ENCODE measurements at places on chromosomes 2 and 18.

- DNase-seq: no peak
These were observed 307.7 kb upstream of the TNP1 start for GRCh38 chr2:217167531-217167930.

DNA sequence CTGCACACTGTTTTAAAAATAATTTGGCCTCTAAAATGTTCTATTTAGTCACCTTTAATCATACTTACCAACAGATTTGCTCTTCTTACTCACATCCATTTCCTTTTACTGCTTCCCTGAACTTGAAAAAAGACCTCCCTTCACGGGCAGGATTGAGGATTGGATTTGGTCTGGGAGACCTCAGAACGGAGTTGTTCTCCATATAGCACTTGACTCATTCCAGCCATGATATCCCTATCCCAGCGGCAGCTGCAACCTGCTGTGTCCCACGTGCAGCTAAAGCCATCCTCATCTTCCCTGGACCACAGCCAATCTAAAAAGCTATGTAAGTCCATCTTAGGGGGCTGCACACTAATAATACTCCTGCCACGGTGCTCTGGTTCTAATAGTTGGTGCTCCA is 97.0 kb upstream of the PTPRM start:
- no peak for DNase-seq

GRCh38 chr18:59921384-59921891 is 21.6 kb downstream of the PMAIP1 start:
- no peak for DNase-seq

DNA sequence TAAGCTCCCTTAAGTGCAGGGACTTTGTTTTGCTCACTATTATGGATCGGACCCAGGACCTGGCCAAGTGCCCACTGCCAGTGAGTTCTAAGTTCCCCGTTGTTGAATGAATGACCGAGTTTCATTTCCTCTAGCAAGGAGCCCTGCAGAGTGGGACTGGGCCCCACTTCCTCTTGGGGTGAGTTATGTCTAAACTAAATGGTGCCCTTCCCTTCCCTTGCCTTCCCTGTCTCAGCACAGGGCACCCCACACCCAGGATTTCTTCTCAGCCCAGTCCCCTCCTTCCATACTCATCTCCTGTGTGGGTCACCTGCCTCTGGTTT is 195.3 kb upstream of the HS6ST1 start:
- no peak for DNase-seq

DNA sequence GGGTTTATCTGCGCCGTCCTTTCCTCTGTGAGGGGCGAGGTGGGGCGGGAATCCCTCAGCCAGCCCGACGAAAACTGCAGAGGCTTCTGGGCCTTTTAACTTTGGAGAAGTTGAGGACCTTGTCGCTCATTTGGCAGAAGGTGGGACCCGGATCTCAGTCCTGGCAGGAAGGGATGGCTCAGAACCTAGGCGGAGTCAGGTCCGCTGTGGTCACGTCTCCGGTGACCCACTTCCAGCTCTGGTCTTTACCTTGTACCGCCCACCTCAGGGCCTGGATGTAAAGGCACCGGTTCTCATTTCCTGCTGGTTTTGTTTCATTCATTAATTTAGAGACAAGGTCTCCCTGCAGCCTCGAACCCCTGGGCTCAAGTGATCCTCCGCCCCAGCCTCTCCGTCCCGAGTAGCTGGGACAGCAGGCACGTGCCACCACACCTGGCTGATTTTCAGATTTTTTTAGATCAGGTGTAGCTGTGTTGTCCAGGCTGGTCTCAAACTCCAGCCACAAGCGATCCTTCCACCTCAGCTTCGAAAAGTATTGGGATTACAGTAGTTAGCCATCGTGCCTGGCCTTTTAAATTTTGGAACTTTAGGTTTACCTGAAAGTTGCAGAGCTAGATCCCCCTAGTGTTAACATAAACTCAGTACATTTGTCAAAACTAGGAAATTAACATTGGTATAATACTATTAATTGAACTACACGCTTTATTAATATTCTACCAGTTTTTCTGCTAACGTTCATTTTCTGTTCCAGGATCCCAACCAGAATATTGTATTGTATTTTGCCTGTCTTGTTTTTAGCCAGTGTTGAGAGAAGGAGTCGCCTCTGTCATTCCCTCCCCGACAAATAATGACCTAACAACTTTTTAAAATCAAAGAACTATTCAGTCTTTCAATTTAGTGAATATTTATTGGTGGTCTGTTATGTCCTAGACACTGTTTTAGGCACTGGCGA is 852 bp downstream of the POLI start:
- DNase-seq: no peak

- DNase-seq: peak; percentile 42
These were observed 160.3 kb downstream of the INO80D start for GRCh38 chr2:205925373-205926337.

- DNase-seq: no peak
These were observed 19.0 kb upstream of the CXCR4 start for GRCh38 chr2:136136931-136137330.

- DNase-seq: no peak
These were observed 137.4 kb downstream of the INSIG2 start for GRCh38 chr2:118225666-118226065.

DNA sequence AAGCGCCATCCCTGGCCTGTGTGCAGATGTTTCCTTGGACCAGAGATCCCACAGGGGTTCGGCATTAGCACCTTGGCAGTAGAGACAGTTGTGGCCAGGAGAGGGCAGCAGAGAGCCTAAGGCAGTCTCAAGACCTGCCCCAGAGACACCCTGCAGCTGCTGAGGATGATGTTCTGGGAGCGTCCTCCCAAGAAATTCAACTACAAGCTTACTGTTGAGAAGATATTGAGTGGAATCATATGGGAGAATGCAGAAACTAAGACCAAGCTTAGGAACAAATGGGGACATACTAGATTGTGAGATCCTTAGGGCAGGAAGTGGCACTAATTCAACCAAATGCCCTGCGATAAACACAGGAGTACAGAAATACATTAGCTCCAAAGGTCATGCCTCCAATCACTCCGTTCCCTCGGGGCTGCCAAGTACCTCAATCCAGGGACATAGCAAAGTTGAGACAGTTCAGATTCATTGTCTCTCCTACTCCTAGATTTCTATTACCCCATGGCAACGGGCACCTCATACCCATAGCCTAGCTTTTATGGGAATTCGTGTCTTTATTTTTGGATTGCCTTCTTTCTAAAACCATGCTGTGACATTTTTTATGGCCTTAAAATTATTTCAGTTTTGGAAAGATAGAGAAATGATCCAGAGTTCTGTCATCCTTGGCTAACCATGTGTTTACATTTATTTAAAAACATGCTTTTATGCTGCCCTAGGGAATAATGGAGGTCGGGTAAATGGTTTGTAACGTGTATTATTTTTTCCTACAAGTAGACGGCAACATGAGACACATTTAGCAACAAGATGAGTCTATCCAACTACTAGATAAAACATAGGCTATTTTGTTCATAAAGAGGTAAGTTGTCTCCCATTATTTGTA is 2.2 kb upstream of the ERMN start:
- DNase-seq: peak; percentile 68

GRCh38 chr18:35073186-35074105 is 32.2 kb downstream of the MAPRE2 start:
- DNase-seq: no peak

DNA sequence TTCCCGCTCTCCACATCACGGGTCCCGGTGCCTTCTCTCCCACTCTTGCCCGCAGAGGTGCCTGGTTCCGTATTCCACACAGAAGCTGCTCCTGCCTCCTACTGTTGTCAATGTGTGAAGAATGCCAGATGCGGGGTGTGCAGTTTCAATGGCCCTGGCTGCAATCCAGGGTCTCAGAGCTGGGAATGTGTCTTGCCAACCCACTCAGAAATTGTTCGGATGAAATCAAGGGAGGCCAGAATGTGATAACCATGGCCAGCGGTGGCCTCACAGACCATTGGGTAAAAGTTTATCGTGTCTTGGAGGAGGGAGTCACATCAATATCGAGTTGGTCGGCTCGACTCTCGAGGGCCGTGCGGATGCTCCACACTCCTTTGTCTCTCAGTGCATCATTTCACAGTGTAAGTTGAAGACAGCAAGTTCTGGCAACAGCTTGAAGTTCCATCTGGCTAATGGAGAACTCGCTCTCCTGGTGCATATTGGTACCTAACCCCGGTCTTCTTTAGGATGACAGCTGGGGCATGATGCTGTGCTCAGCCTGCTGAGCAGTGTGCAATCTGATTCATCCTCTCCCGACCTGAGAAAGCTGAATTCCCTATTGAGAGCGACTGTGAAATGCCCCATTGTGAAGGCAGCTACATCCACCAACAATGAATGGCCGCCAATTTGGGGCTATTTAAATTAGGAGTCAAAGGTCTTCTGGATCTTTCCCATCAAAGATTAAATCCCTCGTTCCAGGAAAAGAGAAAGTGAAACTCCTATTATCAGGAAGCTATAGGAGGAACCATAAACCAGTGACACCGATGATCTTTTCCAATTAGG is 389.0 kb downstream of the SOX11 start:
- DNase-seq: no peak

DNA sequence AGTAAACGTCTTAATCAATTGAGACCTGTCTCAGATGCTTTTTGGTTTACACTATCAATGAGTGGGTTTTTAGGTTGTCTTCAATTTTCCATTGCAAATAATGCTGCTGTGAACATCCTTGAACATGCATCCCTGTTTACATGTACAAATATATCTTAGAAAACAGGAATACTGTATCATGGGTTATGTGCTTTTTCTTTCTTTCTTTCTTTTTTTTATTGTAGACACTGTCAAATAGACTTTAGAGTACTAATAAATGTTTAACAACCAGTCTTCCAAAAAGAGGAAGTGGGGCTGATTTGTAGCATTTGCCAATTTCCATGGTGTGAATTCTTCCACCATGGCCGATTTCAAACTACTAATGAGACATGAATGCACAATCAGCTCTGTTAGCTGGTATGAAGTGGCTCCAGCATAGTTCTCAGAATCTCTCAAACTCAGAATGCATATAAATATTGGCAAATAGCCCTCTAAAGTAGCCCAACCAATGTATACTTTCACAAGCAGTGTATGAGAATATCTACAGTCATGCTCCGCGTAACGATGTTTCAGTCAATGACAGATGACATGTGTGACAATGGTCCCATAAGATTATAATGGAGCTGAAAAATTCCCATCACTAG is 50.3 kb upstream of the B3GNT2 start:
- no peak for DNase-seq

GRCh38 chr2:23100406-23100805 is 284.6 kb upstream of the KLHL29 start:
- no peak for DNase-seq

DNA sequence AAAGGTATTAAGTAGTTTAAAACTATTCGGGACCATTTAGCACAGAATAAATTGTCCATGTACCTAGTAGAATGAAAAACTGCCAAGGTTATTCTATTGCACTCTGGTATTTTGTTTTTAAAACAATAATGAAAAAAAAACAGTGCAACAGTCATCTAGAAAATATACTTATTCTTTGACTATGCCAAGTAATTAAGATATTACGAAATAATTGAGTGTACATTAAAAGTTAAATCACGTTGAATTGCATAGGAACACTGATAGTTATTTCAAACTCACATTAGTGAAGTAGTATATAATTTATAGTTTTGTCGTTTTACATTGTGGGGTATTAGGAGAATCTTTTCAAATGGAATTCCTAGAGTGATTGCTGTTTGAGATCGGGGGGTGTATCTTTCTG is 20.1 kb downstream of the R3HDM1 start:
- no peak for DNase-seq

- no peak for DNase-seq
These were observed 13.2 kb downstream of the ASB18 start for GRCh38 chr2:236250909-236251579.

GRCh38 chr18:23136326-23137096 is 1.2 kb downstream of the CABLES1 start:
- DNase-seq: no peak

DNA sequence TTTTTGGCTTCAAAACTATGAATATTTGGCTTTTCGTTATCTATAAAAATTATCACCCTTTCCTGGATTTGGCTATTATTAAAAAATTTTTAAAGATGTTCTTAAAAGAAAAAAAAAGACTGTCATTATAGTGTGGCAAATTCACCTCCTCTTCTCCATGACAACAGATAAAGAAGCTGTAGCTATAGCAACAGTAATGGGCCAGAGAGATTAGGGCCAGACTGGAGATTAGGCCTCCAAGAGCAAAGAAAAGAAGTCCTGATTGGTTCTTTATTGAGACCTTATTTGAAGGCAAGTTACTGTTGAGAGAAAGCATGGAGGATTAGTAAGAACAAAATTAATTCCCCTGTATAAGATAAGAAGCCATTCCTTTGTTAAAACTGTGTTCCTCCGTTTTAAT is 812.5 kb downstream of the DCC start:
- DNase-seq: no peak

DNA sequence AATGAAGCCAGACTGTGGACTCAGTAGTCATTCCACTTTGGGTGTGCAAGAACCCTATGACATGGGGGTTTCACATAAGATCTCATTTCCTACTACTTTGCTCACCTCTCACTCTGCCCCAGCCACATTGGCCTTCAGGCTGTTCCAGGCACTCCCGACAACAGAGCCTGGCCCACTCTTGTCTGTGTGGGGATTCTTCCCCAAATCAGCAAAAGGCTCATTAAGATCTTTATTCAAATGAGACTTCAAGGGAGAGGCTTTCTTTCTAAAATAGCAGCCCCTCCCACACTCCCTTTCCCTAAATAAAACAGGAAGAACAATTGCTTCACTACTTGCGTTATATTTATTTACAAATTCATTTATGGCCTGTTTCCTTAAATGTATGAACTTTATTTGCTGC is 3.5 kb upstream of the CDC42EP3 start:
- no peak for DNase-seq

GRCh38 chr2:217371781-217372213 is 511.9 kb upstream of the TNP1 start:
- DNase-seq: no peak

DNA sequence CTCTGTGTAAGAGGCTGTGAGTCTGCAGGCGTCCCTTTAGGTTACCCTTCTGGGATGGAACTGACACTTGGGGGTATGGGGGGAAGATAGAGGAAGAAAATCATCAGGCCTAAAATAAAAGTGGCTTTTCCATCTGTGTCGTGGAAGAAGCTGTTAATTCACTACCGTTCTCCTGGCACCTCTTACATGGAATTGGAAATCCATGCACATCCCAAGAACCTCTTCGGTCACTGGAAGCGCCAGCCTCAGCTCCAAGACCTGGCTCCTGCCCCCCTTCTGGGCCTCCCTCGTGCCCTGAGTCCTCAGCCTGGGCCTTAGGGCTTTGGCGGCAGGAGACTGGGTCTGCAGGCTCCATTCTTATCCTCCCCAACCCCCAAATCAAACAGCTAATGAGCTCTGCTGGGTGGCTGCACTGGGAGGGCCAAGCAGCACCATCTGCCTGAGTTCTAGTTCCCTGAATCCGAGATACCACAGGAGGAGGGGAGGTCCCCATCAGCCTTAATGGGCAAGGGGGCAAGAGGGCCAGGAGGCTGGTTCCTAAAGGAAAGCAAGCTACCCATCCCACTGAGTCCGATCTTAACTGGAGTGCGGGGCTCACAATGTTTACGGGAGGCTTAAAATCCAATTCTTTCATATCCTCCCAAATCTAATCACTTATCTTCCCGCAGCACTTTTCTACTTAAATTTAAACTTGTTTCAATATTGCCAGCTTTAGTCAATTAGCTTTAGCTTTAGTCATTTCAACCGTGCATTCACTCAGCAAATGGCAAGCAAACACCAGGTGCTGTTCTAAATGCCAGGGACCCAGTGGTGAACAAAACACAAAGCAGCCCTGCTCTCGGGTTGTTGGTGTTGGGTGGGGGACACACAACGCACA is 52.8 kb downstream of the FAM178B start:
- no peak for DNase-seq
